ENCODE measurements at places on chromosomes 16 and 17. TPM values are rescaled to one million over a fixed set of nuclear protein-coding genes. Genes with fewer than 3 reads are reported as not detected.

Gene SHCBP1
- 8.3 TPM for total RNA-seq

Gene TNS4
- total RNA-seq: not detected

Gene TAC4
- total RNA-seq: not detected

Gene TSEN54
- total RNA-seq: 56.0 TPM

Gene NXN
- 56.0 TPM for total RNA-seq

Gene SLC6A2
- total RNA-seq: not detected

Gene KRT33A
- not detected for total RNA-seq

Gene CIITA
- not detected for total RNA-seq

All from progenitor cell of endocrine pancreas (in vitro differentiated cells).